WTC11 (cell line): ENCODE measurements at places on chromosomes 12 and 14. TPM values are rescaled to one million over a fixed set of nuclear protein-coding genes. Genes with fewer than 3 reads are reported as not detected.

DNA sequence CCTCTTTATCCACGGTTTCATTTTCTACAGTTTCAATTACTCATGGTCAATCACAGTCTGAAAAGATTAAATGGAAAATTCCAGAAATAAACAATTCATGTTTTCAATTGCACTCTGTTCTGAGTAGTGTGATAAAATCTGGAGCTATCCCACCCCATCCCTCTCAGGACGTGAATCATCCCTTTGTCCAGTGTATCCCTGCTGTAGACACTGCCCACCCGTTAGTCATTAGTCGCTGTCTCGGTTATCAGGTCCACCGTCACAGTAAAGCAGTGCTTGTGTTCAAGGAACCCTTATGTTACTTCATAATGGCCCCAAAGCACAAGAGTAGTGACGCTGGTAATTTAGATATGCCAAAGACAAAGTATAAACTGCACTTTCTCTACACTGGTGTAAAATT, 141.0 kb upstream of the LMNTD1 start:
- DNase-seq, result no peak

- no peak for DNase-seq
These were observed 5.0 kb downstream of the CHURC1 start for GRCh38 chr14:64919215-64919614.

DNA sequence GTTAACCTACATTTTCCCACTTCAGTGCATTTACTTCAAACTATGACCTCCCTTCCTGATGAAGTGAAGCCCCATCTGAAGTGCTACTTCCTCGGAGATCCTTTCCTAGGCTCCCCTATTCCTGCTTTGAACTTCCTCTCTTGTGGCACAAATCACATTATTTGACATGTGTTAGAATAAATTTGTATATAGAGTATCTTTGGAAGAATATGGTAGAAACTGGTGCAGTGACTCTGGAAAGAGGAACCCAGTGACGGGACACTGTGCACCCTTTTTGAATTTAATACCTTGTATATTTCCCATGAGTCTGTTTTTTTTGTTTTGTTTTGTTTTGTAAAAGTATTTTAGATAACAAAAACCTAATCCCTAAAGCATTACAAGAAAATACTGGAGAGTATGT, 66.4 kb upstream of the SRSF5 start:
- DNase-seq, result no peak

GRCh38 chr12:128298091-128298748, 31.2 kb downstream of the TMEM132C start:
- no peak for DNase-seq

- DNase-seq, result no peak
These were observed 176.7 kb downstream of the DPF3 start for GRCh38 chr14:72717220-72717619.

GRCh38 chr12:100326208-100326607, 30.7 kb upstream of the SLC17A8 start:
- DNase-seq, result no peak

MSRB3 gene
- total RNA-seq, result 0.80 to 1.8 TPM (median 0.85 TPM) in 3 replicates

TGFB3 gene
- total RNA-seq, result 1.1 to 1.7 TPM (median 1.2 TPM) in 3 replicates
